ENCODE measurements at places on chromosomes 4 and X.

DNA sequence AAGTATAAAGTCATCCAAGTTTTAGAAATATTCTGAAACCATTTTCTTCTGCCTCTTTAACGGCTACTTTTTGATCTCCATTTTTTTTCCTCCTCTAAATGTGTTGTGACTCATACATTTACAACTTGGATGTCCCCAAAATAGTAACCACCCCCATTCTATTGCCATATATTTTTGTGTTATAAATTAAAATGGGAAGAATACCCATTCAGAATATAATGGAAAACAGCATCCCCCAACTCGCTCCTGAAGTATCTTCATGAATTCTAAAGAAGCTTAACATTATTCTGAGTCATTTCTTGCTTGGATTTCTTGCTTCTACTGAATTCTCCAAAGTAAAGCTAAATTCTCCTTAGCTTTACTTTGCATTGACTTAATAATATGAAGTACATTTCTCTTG is 92.0 kb upstream of the PTPN13 start:
- no peak for DNase-seq

GRCh38 chrX:115521741-115522140 is 39.2 kb upstream of the PLS3 start:
- no peak for DNase-seq

GRCh38 chr4:166628454-166628853 is 605.8 kb downstream of the SPOCK3 start:
- no peak for DNase-seq

- DNase-seq = no peak
Observed at GRCh38 chrX:96389281-96390047, 295.2 kb upstream of the DIAPH2 start.

DNA sequence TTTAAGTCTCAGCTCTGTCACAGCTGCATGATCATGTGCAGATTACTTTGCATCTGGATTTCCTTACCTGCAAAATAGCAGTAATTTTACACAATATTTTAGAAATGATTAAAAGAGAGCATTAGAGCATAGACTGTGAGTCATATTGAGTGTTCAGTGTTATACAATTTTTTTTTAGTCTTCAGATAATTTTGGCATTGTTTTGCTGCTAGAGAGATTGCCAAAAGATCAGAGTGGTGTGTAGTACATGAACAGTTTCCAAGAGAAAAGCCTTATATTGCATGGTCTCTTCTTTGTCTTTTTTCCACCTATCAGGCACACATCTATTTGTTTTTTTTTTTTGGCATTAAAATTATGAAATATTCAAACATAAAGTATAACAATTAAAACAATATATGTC is 209.6 kb upstream of the TLL1 start:
- DNase-seq = no peak

GRCh38 chrX:17792826-17793225 is 55.5 kb downstream of the SCML1 start:
- no peak for DNase-seq

DNA sequence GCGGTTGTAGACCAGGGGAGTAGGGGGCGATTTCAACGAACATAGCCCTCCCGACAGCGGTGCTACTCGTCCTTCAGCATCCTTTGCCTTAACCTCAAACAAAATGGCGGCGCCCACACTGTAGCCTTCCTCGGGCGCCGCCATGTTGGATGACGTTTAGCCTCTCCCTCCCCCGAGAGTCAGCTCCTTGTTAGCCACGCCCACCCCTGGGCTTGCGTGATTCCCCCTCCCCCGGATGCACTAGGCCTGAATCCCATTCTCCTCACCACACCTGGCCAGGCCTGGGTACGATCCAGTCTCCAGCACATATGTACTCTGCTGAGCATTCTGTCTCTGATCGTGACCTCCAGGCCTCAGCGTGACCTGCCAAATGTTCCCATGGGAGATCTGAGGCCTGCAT is 49.0 kb upstream of the ZNF157 start:
- peak; percentile 70 for DNase-seq

DNA sequence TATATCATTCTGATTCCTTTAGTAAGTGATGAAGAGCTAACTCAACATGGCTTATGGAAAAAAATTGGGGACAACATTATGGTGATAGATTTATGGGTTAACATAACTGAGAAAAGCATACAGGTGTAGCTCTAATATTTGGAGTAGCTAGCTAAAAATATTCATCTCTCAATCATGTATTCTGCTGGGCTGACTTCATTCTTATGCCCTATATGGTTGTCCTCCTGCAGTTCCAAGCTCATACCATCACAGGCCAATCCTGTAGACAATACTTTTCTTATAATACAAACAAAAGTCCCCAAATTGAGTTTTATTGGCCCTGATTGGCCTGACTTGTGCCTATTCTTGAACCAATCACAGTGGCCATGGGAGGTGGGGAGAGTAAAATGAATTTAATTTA is 6.7 kb upstream of the FAM241A start:
- DNase-seq = no peak

DNA sequence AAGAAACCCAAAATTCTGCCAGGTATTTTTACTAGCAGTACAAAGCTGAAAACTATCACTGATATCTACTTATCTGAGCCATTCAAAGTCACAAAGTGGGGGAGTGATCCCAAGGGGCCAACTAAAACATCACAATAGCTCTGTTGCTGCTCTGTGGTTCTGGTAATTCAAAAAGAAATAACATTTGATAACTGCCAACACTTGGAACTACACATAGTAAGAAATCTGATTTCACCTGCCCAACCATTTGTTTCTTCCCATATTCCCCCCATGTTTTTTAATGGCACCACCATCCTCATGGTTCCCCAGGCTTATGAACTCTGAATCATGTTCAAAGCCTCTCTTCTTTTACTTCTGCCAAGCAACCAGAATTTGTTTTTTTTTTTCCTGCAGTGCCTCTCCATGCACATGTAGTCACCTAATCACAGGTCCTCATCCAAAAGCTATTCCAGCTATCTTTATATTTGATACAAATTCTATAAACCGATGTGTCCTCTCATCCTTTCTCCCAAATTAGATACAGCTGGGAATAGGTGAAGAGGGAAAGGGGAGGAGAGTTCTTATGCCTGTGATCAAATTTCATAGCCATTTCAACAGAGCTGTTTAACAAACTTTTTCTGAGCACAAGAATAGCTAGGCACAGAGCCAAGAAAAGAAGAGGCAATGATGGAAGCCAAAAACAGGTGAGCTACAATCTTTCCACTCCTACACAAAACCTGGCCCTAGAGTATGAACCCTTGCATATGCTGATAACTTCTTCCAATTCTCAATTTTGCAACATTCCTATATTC is 7.7 kb downstream of the AMMECR1 start:
- DNase-seq = no peak

GRCh38 chr4:4248885-4249203 is 821 bp upstream of the TMEM128 start:
- DNase-seq = no peak

GRCh38 chr4:139278912-139279759 is 889 bp downstream of the MGARP start:
- no peak for DNase-seq

GRCh38 chr4:37891260-37892159 is 626 bp downstream of the TBC1D1 start:
- peak; percentile 49 for DNase-seq

DNA sequence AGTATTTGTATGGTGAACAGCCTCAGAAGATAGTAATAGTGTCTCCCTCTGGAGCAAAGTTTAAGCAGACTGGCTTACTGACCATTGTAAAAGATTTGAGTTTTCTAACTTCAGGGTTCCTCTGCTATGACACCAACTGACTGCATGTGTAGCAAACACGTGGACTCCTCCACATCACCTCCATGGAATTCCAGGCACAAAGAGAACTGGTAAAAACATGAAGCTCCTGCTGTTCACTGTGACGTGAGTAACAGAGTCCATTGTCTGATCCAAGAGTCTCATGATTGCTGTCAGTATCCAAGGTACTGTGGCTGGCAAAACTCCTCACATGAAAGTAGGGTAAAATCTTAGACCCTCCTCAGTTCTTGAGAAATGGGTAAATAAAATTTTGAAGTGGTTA is 107.6 kb upstream of the FAM9B start:
- DNase-seq = no peak

DNA sequence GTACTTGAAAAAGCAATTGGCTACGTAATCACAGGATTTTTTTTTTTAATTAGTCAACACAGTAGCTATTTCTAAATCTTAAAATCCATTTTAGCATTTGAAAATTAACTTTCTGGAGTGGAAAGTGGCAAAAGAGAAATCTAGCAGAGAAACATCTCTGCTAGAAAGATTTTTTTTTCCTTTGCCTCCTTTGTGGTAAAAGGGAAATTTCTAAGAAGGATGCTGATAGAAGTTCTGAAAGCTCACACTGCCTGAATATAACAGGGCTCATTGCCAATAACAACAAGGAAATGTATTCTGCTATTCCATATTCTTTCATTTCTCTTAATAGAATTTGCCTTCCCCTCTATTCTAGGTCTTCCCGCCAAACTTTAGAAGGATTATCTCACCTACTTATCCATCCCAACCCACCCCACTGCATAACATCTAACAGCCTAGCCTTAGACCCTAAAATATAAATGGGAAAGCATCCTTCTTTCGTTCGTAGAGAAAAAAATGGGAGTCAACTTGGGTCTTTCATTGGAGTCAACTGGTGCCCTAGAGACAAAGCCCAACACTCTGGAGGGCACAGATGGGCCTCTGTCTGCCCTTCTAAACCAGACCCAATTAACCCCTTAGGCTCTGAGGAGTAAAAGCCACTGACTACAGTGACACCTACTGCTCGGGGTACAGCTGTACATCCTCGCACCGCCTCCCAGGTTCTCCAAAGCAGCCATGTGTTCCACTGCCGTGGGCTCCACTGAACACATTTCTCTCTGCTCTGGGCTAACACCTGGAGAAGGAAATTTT is 103.9 kb downstream of the MAML3 start:
- DNase-seq = no peak

- DNase-seq = no peak
Observed at GRCh38 chr4:131419147-131419546, 1729.9 kb upstream of the PCDH10 start.

GRCh38 chrX:43962636-43963035 is 10.6 kb downstream of the NDP start:
- DNase-seq = no peak

DNA sequence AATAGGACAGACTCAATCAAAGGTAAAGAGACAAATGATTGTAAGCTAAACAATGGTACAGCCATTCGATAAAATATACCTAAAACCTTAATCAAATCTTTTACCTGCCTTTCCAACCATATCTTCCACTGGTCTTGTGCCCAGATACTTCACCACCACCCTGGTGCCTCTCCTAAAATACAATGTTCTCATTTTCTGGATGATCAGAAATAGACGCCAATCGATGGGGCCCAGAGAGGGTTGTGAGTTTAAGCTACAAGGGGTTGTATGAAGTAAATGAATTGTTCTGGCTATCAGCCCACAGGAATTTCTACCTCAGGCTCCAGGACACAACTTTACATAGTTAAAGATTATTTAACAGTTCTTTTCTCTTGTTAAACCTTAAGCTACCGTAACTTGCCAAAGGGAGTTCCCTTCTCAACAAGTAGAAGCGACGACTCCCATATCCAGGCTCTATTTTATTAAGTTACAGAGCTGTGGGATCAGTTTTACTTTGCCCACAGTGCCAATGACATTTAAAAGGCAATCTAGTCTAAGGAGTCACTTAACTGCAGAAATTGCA is 99.1 kb downstream of the CHRNA9 start:
- no peak for DNase-seq

DNA sequence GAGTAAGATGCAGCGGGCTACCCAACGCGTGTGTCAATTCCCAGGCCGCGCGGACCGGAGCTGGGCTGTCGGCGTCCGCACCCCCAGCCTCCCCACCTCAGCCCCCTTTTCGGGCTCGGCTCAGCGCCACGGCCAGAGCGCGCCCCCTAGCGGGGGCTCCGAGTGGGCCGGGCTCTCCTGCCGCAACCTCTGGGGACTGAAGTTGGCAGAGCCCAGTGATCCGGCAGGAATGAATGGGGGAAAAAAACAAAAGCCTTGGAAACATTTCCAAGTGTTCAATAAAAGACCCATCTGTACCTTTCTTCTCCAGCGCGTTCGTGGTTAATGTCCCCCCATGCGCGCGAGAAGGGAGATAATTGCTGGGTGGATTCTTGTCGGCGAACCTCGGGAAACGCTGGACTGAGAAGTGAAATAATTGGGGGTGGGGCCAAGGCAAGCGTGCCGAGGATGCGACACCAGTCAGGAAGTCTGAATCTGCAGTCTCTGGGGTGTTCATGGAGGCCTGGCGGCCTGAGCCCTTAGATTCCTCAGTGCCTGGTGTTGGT is 5.2 kb upstream of the ARX start:
- no peak for DNase-seq

DNA sequence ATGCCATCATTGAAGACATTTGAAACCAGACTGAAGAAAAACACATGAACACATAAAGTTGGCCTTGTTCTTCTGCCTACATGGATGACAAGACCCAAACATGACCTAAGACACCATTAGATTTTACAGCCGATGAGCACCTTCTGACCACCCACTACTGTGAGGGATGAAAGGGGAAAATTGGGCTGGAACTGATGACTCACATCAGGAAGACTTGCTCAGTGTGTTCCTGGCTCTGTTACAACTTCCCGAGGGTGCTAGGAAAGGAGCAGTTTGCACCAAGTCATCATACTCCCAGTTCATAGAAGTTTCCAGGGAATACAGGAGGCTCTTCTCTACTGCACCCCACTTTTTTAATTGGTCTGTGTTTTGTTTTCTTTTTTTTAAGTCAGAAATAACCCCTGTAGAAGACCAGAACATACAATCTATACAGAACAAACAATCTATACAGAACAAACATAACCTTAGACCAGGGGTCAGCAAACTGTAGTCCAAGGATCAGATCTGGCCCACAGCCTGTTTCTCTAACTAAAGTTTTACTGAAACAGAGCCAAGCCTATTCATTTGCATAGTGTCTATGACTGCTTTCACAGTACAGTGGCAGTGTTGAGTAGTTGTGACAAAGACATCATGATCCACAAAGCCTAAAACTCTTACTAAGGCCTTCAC is 25.3 kb downstream of the BTC start:
- DNase-seq = no peak

- DNase-seq = no peak
Observed at GRCh38 chr4:15037923-15038541, 35.8 kb downstream of the CPEB2 start.

- DNase-seq = no peak
Observed at GRCh38 chr4:88616275-88617150, 24.2 kb downstream of the HERC3 start.

DNA sequence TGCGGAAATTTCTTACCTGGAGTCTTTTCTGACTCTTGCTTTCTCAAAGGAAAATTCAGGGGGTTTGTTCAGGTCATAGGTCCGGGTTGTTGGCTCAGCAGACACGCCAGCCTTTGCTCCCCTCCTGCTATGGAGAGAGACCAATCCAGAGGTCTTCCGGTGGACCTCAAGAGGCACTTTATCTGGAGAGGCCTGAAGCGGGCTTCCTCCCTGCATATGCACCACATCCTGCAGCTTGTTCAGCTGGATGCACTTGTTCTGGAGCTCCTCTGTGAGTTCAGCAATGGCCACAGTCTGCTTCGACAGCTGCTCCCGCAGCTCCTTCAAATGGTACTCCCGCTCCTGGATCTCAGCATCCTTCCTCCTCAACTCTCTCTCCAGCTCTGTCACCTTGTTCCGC is 10.5 kb downstream of the PRKG2 start:
- no peak for DNase-seq

DNA sequence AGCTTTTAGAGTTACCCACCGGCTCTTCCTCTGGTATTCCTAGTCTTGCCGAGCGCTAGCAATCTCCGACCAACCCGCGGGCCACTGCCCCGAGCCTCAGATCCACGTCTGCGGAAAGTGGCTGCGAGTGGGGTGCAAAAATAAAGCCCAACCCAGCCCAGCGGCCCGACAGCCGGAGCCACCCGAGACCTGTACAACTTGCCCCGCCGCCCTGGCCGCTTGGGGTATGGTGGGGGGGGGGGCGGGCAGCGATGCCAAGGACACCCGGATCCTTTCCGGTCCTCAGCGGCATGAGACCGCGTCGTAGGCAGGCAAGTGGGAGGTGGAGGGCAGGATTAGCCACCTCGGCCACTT is 1.6 kb downstream of the SLITRK4 start:
- DNase-seq = peak; percentile 17

All from femur (tissue), 1 donor.